T-cell (primary cell): ENCODE measurements at places on chromosomes 6 and 20. TPM values are rescaled to one million over a fixed set of nuclear protein-coding genes. Genes with fewer than 3 reads are reported as not detected.

- peaks cover 8% of the 10 kb centered on the region for H3K27me3 ChIP-seq
- H3K4me3 ChIP-seq = no peak overlapping the region
- H3K36me3 ChIP-seq = no peaks in the 10 kb centered on the region
- H3K4me1 ChIP-seq = no peaks in the 10 kb centered on the region
- H3K27ac ChIP-seq = no peak overlapping the region
Observed at GRCh38 chr6:722077-722524, 29.2 kb upstream of the EXOC2 start.

- no peak overlapping the region for H3K27ac ChIP-seq
- H3K4me1 ChIP-seq = peaks cover 7% of the 10 kb centered on the region
- H3K4me3 ChIP-seq = no peak overlapping the region
Observed at GRCh38 chr20:4090756-4091489, 75.6 kb upstream of the RNF24 start.

- H3K27me3 ChIP-seq = no peaks in the 10 kb centered on the region
- no peak for DNase-seq
- H3K36me3 ChIP-seq = no peaks in the 10 kb centered on the region
- no peak overlapping the region for H3K27ac ChIP-seq
- no peak overlapping the region for H3K4me3 ChIP-seq
- H3K4me1 ChIP-seq = no peaks in the 10 kb centered on the region
Observed at GRCh38 chr20:38271608-38272120, 11.1 kb upstream of the KIAA1755 start.

DNA sequence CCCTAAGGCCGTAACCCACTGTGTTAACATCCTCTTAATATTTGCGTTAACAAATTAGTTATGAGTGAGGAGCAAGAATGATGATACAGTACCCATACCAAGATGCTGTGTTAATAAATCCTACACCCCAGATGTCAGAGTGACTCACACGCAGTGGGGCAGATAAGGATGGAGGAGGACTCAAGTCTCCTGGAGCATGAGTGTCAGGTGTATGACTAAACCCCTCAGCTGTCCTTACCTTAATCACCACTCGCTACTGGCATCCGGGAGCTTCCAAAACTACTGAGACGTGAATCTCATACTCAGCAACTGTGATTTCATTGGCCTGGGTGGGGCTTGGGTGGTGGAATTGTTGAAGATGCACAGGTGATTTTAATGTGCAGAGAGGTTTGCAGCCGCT is 131.3 kb upstream of the MTHFD1L start:
- no peaks in the 10 kb centered on the region for H3K36me3 ChIP-seq
- no peak for DNase-seq
- no peaks in the 10 kb centered on the region for H3K27me3 ChIP-seq
- no peak overlapping the region for H3K27ac ChIP-seq

GRCh38 chr20:57787990-57788781 is 78.4 kb upstream of the PMEPA1 start:
- no peak for DNase-seq
- no peak overlapping the region for H3K4me3 ChIP-seq
- no peaks in the 10 kb centered on the region for H3K36me3 ChIP-seq
- H3K27me3 ChIP-seq = peaks cover 20% of the 10 kb centered on the region
- H3K4me1 ChIP-seq = no peaks in the 10 kb centered on the region
- H3K27ac ChIP-seq = no peak overlapping the region

The DNAAF9 gene
- total RNA-seq = 5.8 TPM
